Stimulated activated CD4-positive, alpha-beta T cell treated with anti-CD3 and anti-CD28 coated beads, Interleukin-2, amount 100 ng/mL, for 24 hours (primary cell): ENCODE measurements at places on chromosomes 6 and 20.

DNA sequence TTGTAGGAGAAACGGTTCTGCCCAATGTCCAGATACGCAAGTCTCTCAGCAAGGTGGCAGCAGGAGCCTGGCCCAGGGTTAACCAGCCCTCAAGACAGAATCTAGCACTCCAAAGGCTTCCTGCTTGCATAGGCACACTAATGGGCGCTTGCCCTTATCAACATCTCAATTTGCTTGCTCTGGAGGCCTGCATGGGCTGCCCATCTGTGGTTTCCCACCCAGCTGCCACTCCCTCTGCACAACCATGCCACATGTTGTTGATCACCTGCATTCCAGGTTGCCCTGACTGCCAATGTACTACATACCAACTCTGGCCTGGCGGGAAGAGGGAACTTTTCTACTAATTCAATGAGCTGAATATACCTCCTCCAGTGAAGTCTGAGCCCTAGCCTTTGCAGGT, 74.6 kb downstream of the ATG5 start:
- DNase-seq = no peak

GRCh38 chr6:35663447-35664235, 25.1 kb downstream of the FKBP5 start:
- DNase-seq = no peak

GRCh38 chr6:6193221-6193745, 127.2 kb downstream of the F13A1 start:
- no peak for DNase-seq

GRCh38 chr6:26552640-26553188, 14.5 kb downstream of the HMGN4 start:
- DNase-seq = no peak

- no peak for DNase-seq
Measured at GRCh38 chr20:57866250-57867106, 156.7 kb upstream of the PMEPA1 start.

GRCh38 chr20:47359530-47360296, 3.2 kb upstream of the ZMYND8 start:
- no peak for DNase-seq

GRCh38 chr6:12097791-12098190, 85.7 kb downstream of the HIVEP1 start:
- no peak for DNase-seq
